ENCODE measurements at places on chromosomes 4 and X. TPM values are rescaled to one million over a fixed set of nuclear protein-coding genes. Genes with fewer than 3 reads are reported as not detected.

The MAD2L1 gene
- 16.2 TPM for total RNA-seq

The BMPR1B gene
- 17.2 TPM for total RNA-seq

The CENPU gene
- total RNA-seq = 22.3 TPM

The ITM2A gene
- not detected for total RNA-seq

The SLC34A2 gene
- total RNA-seq = not detected

The P2RY4 gene
- total RNA-seq = 0.20 TPM

The XPNPEP2 gene
- total RNA-seq = not detected

DNA sequence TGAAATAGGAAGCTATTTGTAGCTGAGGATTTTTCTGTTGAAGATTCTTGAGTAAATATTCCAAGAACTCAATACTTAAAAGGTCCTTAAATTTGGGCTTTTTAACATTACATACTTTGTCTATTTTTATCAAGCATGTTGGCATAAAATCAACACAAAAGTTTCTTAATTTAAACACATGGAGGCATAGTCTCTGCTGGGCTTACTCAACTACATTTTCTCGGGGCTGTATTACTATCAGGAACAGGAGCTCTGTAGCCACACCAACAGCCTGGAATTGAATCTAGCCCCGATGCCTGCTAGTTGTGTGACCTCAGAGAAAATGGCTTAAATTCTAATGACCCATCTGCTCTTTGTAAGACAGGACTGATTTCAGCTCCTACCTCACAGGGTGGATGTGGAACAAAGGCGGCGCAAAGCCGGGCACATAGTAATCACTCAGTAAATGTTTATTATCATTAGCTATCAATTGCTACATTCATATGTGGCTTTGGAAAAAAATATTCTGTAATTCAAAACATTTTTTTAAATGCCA lies 207.0 kb downstream of the NSUN7 start:
- DNase-seq = no peak

GRCh38 chr4:121198251-121198650 lies 34.1 kb upstream of the TNIP3 start:
- DNase-seq = no peak

DNA sequence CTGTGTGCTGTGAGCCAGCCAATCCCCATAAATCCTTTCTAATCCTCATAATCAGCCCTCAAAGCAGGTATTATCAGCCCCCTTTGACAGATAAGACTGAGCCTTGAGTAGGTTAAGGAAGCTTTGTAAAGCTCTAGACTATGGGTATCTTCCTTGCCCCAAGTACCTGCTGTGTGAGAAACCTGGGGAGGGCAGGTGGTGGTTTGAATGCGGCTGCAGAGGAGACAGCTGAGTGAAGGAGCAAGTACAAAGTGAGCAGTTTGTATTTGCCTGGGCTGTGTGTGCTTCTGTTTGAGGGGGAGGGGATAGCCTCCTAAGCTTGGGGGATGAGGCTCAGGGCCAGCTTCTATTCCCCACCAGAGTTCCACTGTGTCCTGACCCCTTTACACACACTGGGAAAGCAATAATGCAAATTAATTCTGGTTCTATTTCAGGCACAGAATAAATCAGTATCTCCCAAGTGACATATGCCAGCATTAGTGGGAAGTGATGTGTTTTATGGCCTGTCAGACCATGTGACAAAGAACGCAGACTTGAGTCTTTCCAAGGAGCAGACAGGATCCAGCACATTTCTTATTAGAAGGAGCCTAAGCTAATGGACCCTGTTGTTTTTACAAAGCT lies 63.5 kb downstream of the EVC start:
- DNase-seq = no peak

DNA sequence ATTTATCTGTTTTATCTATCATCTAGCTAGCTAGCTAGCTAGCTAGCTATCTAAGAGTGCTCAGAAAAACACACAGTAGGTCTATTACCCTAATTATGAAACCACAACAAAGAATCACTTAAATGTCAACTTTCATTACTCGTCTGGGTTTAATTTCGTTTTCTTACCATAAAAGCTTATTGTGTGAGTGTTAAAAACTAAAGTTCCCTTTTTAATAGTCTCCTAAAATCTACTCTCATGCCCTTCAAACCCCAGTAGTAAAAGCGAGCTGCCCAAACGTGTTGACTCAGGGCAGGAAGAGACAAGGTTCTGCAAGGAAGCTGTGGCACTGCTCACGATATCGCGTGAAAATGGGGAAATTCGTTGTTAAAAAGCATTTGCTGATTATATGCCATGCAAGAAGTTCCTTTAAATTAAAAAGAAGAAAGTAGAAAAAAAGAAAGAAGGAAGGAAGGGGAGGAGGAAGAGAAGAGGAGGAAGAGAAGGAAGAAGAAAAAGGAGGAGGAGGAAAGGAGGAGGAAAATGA lies 595 bp downstream of the MBNL3 start:
- peak; percentile 38 for DNase-seq

- DNase-seq = peak; percentile 32
These were observed 199.3 kb downstream of the TMA16 start for GRCh38 chr4:163693776-163694175.

DNA sequence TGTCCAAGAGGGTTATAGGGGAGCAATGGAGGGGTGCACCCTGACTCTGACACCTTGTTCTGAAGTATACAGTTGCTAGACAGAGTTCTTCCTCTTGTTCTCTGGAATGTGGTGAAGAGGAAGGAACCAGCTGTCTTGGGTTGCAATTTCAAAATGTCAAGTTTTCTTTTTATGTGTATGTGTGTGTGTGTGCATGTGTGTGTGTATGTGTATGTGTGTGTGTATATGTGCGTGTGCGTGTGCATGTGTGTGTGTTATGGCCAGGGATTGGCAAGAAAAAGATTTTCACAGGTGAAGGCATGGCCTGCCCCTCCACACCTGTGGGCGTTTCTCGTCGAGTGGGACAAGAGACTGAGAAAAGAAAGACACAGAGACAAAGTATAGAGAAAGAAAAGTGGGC lies 81.6 kb upstream of the ADGRA3 start:
- no peak for DNase-seq

DNA sequence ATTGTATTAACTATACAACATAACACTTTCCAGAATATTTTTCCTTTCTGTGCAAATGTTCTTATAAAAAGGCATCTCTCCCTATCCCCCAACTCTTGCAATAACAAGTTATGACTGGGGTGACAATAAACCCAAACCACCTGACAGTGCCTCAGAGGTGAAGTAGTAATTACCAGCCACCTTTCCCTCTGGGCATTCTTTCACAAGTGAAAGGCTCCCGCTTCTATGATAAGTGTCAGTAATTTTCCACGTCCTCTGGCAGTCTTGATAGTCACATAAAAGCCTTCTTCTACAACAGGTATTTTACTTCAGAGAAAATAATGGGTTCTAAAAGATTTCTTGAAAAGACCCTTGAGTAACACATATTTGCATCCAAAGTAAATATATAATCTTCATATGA lies 82.7 kb downstream of the MANBA start:
- DNase-seq = no peak

DNA sequence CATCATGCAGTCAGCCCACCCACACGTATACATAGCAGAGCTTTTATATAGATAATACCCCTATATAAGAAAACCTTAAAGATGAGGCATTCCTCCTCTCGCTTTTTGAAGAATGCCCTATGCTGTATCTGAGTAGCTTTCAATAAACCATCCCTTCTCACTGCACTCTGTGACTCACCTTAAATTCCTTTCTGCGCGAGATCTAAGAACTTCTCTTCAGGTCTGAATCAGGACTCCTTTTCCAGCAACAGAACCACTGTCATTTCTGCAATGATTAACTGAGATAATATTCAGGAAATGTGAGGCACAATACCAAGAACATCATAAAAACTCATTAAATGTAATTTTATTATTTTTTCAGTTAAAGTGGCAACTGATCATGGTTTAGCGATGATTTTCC lies 76.4 kb upstream of the DCLK2 start:
- DNase-seq = peak; percentile 15

DNA sequence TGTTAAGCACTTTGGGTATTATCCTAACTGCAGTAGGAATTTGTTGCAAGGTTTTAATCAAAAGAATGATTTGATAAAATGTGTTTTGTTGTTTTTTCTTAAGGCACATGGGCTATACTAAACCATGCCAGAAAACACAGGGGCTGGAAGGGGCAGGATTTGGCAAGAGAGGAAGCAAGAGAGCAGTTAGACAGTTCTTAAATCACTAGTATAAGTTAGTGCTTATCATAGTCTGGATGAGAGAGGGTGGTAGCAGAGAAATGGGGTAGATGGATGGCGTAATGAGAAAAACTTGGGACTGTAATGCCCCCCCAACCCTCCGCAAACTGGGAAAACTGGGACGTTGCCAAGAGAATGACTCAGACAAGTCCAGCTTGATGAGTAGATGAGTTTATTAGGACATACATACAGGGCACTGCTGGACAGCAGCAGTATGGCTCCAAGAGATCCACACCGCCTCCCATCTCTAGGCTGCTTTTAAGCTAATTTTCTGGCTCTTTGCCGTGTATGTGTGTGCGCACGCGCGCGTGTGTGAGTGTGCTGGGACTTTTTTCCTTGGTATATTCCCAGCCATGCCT lies 151.5 kb downstream of the PDLIM5 start:
- DNase-seq = peak; percentile 88

- peak; percentile 24 for DNase-seq
These were observed 221.1 kb downstream of the BMPR1B start for GRCh38 chr4:94978904-94979303.

DNA sequence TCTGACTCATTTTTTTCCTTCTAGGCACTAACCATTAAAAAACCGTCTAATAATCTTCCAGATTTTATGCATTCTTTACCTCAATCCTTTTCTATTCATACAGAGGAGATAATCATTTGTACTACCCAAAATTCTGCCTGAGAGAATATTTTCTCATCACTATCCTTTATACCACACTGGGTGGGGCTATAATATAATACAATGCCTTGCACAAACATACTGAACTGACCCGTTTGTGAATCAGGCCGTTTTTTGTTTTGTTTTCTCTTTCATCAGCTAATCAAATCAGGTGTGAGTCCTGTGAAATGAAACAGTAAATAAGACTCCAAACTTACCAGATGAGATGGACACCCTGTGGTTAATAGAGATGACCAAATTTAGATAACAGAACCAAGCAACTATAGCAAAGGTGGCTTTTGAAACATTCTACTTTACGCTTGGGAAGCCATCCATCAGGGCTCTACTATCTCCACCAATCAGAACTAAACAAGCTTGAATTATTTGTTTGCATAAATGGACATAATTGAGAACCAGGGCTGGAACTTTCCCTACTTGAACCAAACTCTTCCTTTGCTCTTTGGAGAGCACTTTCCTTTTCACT lies 573.0 kb downstream of the GABRG1 start:
- DNase-seq = peak; percentile 32

- DNase-seq = no peak
These were observed 5.3 kb downstream of the MBNL3 start for GRCh38 chrX:132483488-132483887.

- DNase-seq = no peak
These were observed 274.6 kb upstream of the MAGEB2 start for GRCh38 chrX:29940750-29941149.

GRCh38 chrX:39688576-39689375 lies 409.0 kb downstream of the BCOR start:
- DNase-seq = peak; percentile 52

DNA sequence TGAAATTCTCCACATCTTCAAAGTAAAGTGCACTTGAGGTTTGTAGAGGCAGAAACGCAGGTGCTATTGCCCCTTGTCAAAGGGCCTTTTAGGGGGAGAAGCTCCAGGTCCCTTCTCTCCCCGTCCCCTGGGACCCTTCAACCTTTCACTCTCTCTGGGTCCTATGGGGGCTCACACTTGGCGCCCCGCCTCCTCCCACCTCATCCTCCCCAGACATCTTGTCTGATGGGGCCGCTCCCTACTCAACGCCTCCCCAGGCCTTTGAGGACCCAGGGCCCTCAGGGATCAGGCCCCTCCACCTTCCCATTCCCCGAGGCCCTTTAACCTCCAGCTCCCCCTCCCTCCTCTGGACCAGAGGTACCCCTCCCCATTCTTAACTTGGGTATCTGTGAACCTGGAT lies 1.3 kb upstream of the HTRA3 start:
- no peak for DNase-seq

DNA sequence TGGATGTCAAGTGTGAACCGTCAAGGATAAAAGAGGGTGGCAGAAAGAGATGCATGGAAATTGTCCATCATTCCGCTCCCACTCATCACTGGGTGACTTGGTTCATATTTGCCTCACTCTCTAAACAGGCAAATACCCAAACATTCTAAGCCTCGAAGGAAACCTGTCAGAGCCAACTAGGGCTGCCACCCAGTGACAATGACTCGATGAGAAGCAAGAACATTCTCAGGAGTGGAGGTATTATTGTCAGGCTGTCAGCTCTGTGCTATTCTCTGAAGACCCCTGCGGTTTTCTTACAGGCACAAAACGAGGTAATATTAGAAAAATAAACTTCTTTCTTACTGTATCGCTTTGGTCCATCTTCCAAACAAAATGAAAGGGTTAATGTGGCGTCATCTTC lies 139.6 kb downstream of the LDB2 start:
- no peak for DNase-seq

DNA sequence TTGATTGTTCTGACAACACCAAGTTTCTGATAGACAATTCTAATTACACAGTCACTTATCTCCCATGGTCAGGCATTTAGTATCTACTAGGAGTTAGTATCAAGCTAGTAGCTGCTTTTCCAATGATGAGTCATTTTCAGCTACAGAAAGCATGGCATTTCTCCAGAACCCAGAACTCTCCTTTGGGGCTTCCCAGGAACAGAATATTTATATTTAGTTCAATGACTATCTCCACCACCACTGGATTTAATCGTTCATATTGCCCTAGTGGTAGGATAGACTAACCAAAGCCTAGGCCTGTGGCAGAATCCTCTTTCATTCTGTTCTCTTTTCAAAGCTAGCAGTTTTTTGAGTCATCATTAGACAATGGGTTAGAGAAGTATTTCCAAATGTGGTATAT lies 569.4 kb downstream of the GABRG1 start:
- peak; percentile 68 for DNase-seq

- DNase-seq = no peak
These were observed 334.8 kb upstream of the KLF3 start for GRCh38 chr4:38328989-38329729.

DNA sequence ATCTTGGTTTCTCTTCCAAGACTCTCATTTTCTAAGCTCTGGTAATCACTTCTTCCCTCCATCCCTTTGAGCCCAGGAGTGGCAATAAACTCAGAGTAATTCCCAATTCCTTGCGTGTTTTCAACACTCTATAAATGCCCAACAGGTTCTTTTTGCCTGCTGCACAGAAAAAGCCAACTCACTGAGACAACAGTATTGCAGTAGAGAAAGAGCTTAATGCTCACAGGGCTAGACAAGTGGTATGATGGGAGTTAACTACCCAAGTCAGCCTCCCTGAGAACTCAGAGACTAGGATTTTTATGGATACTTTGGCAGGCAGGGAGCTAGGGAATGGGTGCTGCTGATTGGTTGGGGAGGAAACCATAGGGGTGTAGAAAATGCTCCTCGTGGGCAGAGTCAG lies 103.4 kb downstream of the MTNR1A start:
- DNase-seq = no peak

DNA sequence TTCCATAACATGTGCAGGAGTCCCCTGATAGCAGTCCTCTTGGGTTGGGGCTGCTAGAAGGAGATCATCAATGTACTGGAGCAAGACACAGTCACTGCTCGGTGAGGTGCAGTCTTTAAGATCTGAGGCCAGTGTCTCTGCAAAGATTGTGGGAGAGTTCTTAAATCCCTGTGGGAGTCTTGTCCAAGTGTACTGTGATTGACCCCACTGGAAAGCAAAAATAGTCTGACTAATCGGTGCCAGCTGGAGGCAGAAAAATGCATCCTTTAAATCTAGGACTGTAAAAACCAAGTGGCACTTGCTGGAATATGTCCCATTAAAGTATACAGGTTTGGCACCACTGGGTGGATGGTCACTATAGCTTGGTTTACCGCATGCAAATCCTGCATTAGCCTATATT lies 31.1 kb downstream of the SULT1E1 start:
- DNase-seq = no peak

- no peak for DNase-seq
These were observed 119.7 kb downstream of the CHRDL1 start for GRCh38 chrX:110675886-110676285.

All from MCF 10A (cell line).